ENCODE measurements at places on chromosomes 4 and X.
A peak's percentile ranks its signal among the peaks of the same experiment; 100 is the strongest.

DNA sequence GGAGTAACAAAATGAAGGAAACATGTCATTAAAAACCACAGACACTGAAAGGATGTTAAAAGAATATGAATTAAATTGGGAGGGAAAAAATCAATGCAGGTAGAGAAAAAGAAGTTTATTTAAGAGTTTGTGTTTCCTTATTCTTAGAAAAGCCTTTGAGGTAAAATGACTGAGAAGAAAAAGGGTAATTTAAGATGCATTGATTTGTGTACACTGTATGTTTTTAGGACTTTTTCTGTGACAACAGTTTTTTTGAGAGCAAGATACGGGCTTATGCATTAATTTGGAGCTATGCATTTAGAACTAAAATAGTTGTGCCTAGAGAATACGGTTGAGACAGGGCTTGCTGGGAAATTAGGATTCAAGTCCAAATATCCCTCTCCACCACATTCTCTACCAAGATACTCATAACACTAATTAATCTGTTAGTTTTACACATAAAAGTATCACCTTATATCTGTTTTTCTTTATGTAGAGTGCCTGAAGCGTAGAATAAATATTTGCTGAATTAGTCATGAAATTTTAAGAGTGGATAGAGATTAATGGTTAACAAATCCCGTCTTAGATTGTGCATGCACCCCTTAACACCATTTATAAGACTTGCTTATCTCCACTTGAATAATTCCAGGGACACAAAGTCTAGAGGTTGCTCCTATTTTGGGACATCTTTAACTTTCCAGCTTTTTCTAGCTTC is 232.5 kb downstream of the PCDH7 start:
- no peak for DNase-seq

GRCh38 chrX:134999469-134999868 is 8.7 kb downstream of the SMIM10 start:
- DNase-seq, result peak; percentile 50

DNA sequence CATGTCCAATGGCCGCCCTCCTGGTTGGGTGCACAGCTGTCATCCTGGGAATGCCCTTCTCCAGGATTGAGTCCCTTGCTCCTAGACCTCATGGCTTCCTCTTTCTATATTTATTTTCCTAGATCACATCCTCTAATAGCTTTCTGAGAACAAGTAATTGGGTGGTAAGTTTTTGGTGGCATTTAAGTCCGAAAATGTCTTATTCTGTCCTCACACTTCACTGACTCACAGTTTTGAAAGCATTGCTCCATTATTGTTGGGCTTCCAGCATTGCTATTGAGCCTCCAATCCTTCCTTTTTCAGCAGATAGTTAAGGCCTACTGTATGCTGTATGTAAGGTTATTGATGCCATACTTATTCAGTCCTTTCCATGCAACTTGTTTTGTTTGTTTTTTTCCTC is 25.9 kb downstream of the PGM2 start:
- DNase-seq, result no peak

GRCh38 chrX:147912093-147912801 is 528 bp downstream of the FMR1 start:
- peak; percentile 34 for DNase-seq

DNA sequence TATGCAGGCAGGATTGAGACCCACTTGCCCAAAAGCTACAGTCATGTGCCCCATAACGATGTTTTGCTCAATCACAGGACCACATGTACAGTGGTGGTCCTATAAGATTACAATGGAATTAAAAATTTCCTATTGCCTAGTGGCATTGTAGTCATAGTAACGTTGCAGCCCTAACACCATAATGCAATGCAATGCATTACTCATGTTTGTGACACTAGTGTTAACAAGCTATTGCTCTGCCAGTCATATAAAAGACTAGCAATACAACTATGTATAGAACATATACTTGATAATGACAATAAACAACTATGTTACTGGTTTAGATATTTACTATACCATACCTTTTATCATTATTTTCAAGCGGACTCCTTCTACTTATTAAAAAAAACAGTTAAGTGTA is 50.6 kb downstream of the VGLL1 start:
- DNase-seq, result no peak

DNA sequence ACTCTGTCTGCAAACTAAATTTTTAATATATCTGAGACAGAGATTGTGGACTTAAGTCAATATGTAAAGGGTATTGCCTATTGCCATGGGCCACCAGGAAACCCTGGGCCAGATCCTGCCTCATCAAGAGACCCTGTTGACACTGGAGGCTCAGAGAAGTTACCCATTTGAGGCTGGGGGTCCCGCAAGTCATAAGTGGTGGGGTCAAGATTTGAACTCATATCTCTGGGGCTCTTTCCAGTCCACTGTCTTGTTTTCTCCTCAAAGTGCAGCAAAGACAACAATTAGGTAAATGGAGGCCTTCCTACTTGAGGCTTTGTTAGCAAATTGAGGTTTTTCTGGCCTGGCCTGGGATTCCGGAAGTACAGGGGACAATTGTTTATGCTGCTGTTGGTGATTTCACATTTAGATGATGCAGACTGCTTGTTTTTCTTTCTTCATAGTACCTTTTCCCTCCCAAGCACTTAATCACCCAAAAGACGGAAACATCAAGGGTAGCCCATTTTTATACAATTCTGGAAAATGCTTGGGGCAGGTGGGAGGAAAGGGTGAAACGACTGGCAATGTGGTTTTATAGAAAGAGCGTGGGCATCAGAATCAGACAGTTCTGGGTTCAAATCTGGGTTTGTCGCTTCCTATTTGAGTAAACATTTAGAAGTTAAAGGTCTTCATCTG is 160.0 kb downstream of the SMIM20 start:
- DNase-seq, result no peak

- DNase-seq, result peak; percentile 69
Measured at GRCh38 chr4:107736924-107737448, 17.0 kb upstream of the PAPSS1 start.

GRCh38 chr4:174320494-174321199 is 36.9 kb downstream of the CEP44 start:
- DNase-seq, result no peak

- DNase-seq, result no peak
Measured at GRCh38 chr4:177546745-177547144, 104.5 kb upstream of the AGA start.

GRCh38 chr4:120055162-120055561 is 11.5 kb downstream of the MAD2L1 start:
- no peak for DNase-seq

- no peak for DNase-seq
Measured at GRCh38 chr4:182015014-182015413, 228.2 kb upstream of the TENM3 start.

- no peak for DNase-seq
Measured at GRCh38 chr4:143514901-143515300, 1.4 kb downstream of the SMARCA5 start.

- DNase-seq, result peak; percentile 23
Measured at GRCh38 chr4:168496834-168497233, at the start of gene PALLD. PALLD (plus strand) TSS chr4:168497052.

DNA sequence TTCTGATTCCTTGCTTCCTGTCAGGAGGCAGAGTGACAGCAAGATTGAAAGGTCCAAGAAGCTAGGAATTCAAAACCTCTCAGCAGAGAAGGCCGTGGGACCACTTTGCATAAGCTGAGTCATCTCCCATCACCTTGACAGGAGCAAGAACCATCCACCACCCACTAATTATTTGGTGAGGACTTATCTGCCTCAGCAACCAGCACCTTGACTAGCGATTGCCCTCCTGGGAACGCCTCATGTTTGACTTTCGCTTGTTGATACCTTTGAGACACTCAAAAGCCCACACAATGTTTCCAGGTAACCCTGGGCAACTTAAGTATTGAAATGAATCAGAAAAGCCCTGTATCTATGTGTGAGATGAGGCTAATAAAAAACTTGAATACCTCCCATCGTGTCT is 233.5 kb upstream of the GYPA start:
- no peak for DNase-seq

DNA sequence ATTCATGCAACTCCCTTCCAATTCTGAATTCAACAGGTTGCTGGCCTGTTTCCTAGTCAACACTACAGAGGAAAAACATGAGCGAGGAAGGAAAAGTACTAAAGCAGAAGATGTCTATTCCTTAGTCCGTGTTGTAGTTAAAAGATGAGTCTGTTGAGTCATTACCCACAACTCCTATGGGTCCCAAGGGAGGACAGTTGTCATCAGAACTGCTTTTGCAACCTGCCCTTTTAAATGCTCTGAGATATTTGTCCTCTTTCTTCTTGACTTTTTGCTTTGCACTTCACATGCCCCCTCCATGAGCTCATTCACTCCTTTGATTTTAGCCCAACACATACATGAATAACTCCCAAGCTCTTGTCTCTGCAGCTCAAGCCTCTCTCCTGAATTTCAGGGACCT is 119.2 kb downstream of the CORIN start:
- no peak for DNase-seq

GRCh38 chr4:104394406-104395167 is 100.1 kb downstream of the CXXC4 start:
- peak; percentile 30 for DNase-seq

DNA sequence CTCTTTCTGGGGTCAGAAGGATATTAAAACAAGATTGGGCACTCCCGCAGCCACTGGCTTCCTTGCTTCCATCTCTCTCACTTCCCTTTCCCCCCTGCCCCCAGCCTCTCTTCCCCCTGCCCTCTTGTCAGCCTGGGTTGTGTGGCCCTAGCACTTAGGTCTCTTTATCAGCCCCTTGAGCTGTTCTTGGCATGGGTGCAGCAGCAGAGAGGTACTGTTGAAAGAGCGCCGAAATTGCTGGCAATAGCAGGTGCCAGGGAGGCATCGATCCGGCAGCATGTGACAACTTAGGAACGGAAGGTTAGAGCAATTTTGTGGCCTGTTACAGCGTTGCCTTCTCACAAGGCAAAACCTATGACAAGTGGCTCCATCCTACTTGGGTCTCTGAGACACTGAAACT is 333.1 kb upstream of the IGFBP7 start:
- DNase-seq, result no peak

- DNase-seq, result no peak
Measured at GRCh38 chr4:37623125-37623524, 63.1 kb downstream of the RELL1 start.

- no peak for DNase-seq
Measured at GRCh38 chr4:151574968-151575367, 166.0 kb downstream of the FHIP1A start.

GRCh38 chr4:76235915-76236314 is 15.6 kb upstream of the FAM47E start:
- DNase-seq, result no peak

- DNase-seq, result no peak
Measured at GRCh38 chrX:53261355-53261972, 19.9 kb downstream of the IQSEC2 start.

DNA sequence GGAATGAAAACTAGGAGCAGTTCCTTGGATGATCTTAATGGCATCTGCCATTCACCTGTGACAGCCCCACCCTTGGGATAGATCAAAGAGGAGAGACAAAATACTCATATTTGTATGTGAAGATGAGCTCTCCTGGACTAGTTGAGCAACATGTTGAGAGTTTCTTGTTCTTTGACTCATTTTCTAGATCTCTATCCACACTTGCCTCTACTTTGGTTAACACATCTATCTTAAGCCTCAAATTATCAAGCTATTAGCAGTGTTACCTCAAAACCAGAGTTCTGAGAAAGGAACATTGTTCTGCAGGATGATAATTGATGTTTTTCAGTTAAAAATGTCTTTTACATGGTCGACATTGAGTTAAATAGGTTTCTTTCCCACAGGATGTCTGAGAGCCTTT is 94.2 kb upstream of the TEX13D start:
- DNase-seq, result no peak

- no peak for DNase-seq
Measured at GRCh38 chrX:120725874-120726273, 96.0 kb upstream of the C1GALT1C1 start.

DNA sequence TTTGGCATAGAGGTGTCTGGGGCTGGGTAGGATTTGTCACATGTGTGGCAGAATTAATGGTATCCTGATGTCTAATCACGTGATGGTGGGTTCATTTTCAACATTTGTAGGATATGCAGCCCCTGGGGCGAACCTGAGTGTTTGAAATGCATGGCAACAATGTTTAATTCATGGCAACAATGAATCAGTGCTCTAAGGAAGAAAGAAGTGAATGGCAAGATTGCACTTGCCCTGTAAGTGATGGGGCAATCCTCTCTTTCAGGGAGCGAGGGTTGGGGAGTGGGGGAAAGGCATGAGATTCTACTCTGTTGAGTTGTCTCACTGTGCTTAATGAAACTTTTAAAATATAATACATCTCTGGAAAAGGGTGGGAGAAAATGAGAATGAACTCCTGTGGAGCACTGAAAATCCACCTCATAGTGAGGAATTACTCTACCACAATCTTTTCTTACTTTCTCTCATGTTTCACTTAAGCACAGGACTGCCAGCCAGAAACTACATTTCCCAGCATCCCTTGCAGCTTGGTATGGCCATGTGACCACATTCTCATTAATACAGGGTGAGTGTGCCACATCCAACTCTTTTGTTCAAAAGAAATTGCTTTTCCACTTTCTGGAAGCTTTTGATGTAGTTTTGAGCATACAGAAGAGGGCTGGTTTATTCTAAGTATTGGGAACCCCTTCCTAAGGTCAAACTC is 64.0 kb upstream of the PGM2 start:
- no peak for DNase-seq

DNA sequence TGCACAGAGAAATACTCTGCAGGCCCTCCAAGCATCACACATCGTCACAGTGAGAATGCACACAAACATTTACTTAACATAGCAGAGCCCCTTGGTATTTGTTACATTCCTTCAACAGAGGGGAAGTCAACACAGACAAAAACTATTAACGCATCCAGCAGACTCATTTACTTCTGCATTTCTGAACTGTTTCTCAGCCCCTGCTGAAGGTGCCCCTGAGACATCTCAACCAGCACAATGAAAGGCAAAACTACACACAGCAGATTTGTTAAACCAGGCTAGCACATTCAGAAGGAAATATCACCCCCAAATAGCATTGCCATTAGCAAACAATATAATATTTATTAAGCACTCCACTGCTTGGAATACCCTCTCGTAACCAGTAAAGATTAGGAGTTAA is 367.0 kb downstream of the RAB28 start:
- no peak for DNase-seq

DNA sequence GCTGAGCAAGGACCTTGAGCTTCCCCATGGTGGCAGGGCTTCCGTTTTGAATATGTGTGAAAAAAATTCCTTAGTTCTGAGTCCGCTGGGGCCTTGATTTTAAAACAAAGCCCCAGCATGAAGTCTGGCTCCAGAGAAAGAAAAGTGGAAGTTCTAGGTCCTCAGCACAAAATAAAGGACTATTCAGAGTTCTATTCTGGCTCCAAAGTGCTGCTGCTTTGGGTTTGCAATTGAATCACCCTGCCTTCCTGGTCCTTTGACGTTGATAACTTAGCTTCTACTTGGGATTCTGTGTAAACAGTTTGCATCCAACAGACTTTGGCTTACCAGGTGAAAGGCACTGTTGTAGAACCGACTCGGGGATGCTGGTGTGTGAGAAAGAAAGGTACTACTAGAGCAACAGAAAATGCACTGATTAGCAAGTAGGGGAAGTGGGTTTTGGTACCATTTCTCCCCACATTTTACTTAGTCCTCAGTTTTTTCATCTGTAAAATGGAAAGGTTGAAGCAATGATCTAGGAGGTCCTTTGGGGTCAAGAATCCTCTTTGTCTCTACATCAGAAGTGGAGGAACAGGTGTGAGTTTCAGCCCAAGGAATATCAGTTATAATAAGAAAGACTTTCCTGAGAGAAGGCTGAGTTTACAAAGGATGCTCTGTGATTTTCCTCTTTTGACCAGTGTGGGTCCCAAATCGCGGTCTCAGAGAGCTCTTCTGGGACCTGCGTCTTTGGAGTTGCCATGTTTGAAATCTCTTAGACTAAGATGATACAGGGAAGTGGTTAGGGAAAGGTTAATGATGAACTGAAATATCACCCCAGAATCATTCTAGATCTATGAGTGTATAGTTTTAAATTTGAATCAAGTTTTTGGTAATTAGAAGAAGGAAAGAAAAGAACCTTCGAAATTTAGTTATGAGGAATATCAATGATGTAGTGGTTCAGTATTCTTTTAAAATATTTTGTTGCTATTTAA is 28.2 kb downstream of the IGFBP7 start:
- no peak for DNase-seq
